ENCODE measurements at places on chromosomes 5 and 9. TPM values are rescaled to one million over a fixed set of nuclear protein-coding genes. Genes with fewer than 3 reads are reported as not detected.

The TAF1L gene
- not detected for polyA plus RNA-seq

GRCh38 chr5:54659700-54660131 is 142.2 kb downstream of the SNX18 start:
- peak; percentile 46 for DNase-seq

The IFNA13 gene
- polyA plus RNA-seq, result not detected

- no peak for DNase-seq
Observed at GRCh38 chr5:133032852-133033742, 6.7 kb upstream of the ZCCHC10 start.

The OR1Q1 gene
- not detected for polyA plus RNA-seq

The FOXD4 gene
- 0.14 TPM for polyA plus RNA-seq

The LHX6 gene
- polyA plus RNA-seq, result 2.9 TPM

The C9 gene
- polyA plus RNA-seq, result not detected

GRCh38 chr9:128310461-128310860 is 11.8 kb downstream of the TRUB2 start:
- no peak for DNase-seq

DNA sequence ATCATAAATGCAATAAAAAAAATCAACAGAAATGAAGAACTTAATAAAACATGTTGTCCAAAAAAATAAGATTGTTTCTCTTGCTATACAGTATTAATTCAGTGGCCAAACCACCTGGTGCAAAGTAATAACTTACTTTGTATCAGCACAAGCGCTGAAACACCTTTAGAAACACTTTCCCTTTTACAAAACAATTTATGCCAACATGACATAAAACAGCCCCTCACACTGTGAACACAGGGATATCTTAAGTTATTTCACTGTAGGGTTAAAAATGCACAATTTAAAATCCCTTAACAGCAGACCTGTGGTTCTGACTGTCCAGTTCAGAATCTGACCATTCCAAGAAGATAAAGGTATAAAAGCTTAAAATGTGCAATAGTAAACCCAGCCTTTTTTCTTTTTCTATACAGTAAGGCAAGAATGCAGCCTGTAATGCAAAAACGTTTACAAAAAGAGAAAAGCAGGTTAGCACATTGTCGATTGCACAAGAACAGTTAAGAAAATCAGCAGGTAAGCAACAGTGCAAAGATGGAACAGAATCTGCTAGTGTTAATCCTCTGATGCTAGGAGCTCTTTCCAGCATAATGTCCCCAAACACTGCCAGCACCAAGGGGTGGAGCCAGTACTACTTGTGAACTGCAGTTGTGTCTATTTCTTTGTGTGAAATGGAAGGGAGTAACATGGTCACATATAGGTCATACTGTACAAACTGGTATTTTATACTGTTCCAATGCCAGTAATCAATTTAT is 21.6 kb downstream of the RAB14 start:
- DNase-seq, result peak; percentile 40

DNA sequence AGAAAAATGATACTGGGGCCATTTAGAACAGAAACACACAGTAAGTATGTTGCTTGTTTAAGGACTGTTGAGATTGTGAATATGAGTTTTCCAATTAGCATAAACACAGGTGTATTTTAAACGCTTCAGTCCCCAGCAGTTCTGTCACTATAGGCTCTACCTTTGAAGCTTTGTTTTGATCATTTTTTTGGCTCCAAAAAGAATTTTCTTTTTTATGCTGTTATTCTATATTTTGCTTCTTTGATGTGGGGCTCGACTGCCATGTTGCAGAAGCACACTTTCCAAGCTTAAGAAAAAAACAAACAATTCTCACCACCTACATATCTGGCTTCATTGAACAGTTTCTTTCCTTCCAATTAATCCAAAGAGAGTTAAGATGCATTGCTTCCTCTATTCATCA is 131.0 kb upstream of the DMAC1 start:
- DNase-seq, result no peak

The CDC20B gene
- not detected for polyA plus RNA-seq

The CYSRT1 gene
- 0.32 TPM for polyA plus RNA-seq

GRCh38 chr5:77028631-77029375 is 1.4 kb upstream of the AGGF1 start:
- no peak for DNase-seq

DNA sequence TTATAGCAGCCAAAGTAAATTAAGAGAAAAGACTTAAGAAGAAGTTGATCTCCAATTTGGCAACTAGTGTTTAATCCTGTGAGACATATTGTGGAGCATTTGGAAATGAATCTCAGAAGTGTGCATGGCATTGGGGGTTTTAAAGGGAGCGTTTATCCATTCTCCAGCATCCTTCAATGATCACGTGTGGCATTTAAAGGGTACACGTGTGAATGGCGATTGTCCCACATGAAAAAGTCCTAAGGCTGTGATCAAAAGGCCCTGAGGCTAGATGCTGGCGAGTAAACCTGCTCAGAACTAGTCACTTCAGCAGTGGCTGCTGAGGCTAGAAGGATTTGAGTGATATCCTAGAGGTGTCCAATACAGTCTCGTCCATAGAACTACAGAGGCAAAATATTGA is 315.6 kb upstream of the CDH9 start:
- no peak for DNase-seq

GRCh38 chr9:2126331-2126803 is 111.2 kb downstream of the SMARCA2 start:
- DNase-seq, result peak; percentile 53

DNA sequence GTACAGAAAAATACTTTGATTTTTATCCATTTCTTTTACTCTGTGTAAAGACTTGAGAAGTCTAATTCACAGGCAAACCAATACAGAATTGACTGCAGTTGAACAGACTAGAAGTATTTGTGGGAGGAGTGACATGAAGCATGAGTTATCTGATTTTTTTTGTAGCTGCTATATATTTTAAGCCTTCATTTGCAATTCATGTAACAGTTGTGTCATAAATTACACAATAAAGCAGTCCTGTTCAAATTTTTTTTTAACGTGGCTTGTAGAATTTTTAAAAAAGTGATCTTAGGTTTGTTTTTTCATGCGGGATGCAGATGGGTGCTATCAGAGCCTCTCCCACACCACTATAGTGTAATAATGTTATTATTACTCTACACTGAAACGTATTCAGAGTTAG is 2.9 kb upstream of the MAML1 start:
- DNase-seq, result no peak

The SPIN1 gene
- polyA plus RNA-seq, result 26.3 TPM

- DNase-seq, result no peak
Observed at GRCh38 chr9:32344551-32345182, 39.8 kb upstream of the ACO1 start.

The ANKRD18A gene
- 3.1 TPM for polyA plus RNA-seq

DNA sequence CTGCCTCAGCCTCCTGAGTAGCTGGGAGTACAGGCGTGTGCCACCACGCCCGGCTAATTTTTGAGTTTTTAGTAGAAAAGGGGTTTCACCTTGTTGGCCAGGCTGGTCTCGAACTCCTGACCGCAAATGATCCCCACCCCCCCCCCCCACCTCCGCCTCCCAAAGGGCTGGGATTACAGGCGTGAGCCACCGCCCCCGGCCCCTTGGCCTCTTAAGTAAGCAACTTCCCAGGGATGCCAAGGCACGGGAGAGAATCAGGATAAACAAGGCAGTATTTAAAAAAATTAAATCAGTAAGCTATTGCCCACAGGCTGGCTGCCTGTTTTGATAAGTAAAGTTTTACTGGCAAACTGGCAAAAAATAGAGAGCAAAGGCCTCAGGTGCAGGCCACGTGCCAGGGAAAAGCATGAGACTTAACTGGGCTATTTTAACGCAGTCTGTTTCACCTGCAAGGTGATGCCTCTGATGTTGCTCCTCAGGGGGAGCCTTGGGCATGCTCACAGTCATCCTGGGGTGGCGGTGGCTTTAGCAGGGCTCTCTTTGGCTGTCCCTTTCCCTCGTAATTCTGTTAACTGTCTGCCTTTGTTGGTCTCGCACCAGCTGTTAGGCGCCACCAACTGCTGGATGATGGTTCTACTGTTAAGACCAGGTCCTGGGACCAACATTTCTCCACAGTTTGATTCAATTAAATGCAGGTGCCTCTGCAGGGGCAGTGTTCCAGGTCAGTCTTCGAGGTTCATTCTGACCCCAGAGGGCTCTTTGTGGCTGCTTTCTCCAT is 19.4 kb upstream of the RNF130 start:
- DNase-seq, result no peak

GRCh38 chr9:108209132-108209685 is 646.6 kb downstream of the ACTL7B start:
- no peak for DNase-seq
